ENCODE measurements at places on chromosomes 7 and 10. TPM values are rescaled to one million over a fixed set of nuclear protein-coding genes. Genes with fewer than 3 reads are reported as not detected.

DNA sequence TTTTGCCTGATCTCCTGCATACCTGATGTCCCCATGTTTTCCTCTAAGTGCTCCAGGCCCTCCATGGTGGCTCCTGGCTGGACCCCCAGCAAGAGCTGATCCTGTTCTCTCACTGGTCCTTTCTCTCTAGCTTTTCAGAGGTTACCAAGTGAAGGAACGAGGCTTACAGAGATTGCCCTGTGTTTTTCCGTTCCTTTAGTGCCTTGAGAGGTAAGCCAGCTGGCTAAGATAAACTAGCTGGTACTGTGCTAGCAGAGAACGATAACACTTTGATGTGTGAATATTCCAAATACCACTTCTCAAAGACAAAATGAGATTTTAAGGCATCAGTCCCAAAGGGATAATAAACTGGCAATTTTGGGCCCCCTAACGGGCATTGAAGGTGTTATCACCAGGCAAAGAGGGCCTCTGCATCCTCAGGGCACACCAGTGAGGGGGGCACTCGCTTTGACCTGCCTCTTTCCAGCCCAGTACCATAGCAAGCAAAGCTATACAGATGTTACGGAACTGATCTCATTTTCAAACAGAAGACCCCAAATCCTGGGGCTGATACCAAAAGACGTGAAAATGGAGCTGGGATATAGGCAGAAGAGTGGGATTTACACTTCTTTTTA is 8.4 kb upstream of the CCNY start:
- H3K4me1 ChIP-seq: peaks cover 16% of the 10 kb centered on the region
- peaks cover 4% of the 10 kb centered on the region for H3K36me3 ChIP-seq
- no peaks in the 10 kb centered on the region for H3K27me3 ChIP-seq
- DNase-seq: no peak
- H3K27ac ChIP-seq: no peak overlapping the region

DNA sequence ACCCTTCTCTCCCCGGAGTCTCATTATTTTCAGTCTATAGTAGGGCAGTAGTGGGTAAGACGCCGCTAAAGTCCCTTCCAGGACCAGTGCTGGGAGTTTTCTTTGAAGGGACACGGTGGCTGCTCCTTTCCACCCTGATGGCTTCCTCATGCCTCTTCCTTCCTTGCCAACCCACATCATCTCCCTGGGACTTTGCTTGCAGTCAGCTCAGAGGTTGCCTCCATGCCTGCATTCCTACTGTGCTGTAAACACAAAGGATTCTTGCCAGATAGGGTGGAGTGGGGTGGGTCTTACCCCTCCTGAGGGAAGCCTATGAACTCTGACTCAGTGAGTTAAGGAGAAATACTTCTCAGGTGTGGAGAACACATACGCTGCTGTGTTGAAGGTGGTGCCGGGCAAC is 59.9 kb upstream of the IGFBP3 start:
- no peak overlapping the region for H3K27ac ChIP-seq
- no peaks in the 10 kb centered on the region for H3K27me3 ChIP-seq
- no peak overlapping the region for H3K4me3 ChIP-seq

DNA sequence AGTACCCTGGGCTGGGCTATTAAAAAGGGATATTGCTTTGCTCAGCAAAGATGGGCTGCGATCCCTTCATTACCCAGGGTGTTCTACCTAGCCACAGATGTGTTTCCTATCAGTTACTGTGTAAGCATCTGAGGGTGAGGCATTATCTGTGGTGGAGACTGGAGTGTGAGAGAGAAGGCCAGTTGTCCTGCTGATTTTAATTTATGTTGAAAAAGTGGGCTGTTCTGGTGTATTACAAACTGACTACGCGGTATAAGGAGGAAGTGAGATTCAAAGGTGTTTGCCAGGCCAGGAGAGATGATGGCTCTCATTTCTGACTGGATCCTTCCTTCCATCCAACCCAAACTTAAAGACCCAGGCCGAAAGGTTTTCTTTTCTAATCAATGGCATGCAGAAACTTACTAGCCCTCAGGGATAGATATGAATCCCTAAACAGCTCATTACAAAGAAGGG is 7.6 kb downstream of the TCF7L2 start:
- no peak for DNase-seq
- H3K27me3 ChIP-seq: no peaks in the 10 kb centered on the region
- H3K4me1 ChIP-seq: peaks cover 80% of the 10 kb centered on the region
- peak overlapping the region; percentile 96 for H3K27ac ChIP-seq
- H3K4me3 ChIP-seq: peak overlapping the region; percentile 95

DNA sequence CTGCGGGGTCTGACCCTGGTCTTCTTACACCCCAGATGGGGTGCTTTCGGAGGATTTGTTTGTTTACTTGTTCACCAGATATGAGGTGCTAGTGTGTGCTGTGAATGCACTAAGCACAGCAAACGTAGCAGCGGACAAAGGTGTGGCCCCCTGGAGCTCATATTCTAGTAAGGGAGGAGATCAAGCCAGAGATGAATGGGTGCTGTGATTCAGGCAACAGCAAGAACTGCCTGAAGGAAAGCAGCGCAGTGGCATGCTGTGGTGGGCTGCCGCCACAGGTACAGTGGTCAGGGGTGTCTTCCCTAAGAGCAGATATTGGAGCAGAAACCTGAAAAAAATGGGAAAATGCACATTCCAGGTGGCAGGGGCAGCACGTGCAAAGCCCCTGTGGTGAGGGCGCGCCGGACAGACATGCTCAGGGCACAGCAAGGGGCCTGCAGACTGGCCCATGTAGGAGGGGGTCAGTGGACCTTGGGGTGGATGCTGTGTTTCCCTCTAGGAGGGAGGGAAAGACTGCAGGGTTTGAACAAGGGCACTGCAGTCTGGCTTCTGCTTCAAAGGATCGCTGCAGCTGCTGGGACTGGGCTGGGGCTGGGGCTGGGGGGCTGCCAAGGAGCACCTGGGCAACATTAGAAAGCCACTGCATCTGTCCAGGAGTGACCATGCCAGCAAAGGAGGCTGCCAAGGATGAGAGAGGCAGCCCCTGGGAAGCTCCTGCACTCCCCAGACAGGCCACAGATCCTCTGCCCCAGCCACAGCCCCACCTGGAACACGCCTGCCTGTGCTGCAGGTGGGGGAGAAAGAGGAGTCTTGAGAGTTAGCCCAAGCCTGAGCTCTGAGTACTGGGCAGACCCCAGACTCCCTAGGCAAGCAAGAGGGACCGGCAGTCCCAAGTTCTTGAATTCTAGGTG is 927 bp upstream of the DEPP1 start:
- H3K36me3 ChIP-seq: peaks cover 3% of the 10 kb centered on the region
- H3K27ac ChIP-seq: peak overlapping the region; percentile 97
- H3K4me1 ChIP-seq: peaks cover 70% of the 10 kb centered on the region
- H3K27me3 ChIP-seq: no peaks in the 10 kb centered on the region

DNA sequence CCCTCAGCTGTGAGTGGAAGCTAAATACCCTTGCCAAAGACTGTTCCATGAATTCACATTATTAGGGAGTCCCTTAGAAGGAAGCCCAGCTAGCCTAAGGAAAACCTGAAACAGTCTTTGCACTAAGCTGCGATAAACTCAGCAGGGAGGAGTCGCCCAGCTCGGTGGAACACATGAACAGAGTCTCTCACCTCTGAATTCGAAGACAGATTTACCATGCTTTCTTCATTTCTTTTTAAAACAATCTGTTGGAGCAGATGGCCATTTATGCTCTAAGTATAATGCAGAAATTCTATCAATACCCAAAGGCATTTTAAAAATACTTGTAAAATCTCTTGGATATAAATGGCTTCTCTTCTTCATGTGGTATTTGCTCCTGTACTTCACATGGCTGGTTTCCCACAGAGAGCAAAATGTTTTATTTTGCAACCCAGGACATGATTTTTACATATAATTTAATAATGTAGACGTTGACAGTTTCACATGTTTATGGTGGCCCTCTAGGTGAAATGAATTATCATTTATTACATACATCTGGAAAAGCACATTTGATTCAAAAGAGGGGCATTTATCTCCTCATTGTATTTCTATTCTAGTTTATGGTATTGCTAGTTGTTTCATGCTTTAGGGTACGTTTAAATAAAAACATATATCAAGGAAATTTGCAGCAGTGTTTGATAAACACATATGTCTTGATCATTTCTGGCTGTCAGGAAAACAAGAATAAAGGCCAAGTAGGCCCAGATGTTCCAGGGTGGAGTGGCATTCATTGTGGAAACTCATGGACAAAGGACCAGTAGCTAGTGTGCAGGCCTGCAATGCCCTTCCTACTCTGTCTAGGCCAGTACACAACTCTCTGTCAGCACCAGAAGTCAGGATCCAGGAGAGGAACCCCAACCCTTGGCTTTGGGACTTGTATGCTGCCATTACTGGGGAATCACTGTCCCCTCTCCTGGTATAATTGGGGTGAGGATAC is 52.2 kb downstream of the LRGUK start:
- H3K27me3 ChIP-seq: peaks cover 1% of the 10 kb centered on the region
- H3K4me1 ChIP-seq: peaks cover 9% of the 10 kb centered on the region
- no peak overlapping the region for H3K4me3 ChIP-seq
- no peaks in the 10 kb centered on the region for H3K36me3 ChIP-seq
- H3K27ac ChIP-seq: no peak overlapping the region
- DNase-seq: no peak

- peaks cover 38% of the 10 kb centered on the region for H3K4me1 ChIP-seq
- H3K36me3 ChIP-seq: no peaks in the 10 kb centered on the region
- no peak for DNase-seq
- H3K27me3 ChIP-seq: peaks cover 25% of the 10 kb centered on the region
- H3K4me3 ChIP-seq: no peak overlapping the region
Observed at GRCh38 chr7:93838966-93839365, 51.6 kb downstream of the TFPI2 start.

DNA sequence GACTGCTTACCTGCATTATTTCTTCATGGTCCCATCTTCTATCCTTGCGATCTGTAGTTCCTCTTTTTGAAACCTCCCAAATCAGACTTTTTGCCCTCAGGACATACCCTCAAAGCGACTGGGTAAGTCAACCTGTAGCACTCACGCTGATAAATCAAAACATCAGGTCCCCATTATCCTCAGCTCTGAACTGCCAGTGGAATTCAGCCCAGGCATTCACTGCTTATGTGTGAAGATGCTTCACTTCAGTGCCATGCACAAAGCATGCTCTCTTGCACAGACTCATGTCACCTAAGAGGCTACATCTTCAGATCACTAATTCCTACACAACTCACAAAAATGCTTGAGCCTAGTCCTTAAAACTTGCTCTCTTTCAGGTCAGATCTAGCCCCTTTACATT is 283.6 kb upstream of the KLF6 start:
- H3K27ac ChIP-seq: no peak overlapping the region
- no peak overlapping the region for H3K4me3 ChIP-seq
- no peaks in the 10 kb centered on the region for H3K36me3 ChIP-seq
- DNase-seq: no peak

C10orf53 gene
- total RNA-seq: not detected

- H3K4me3 ChIP-seq: peak overlapping the region; percentile 78
- no peak for DNase-seq
- no peaks in the 10 kb centered on the region for H3K27me3 ChIP-seq
Observed at GRCh38 chr7:131103997-131104396, 223.7 kb upstream of the MKLN1 start.

- peaks cover 7% of the 10 kb centered on the region for H3K36me3 ChIP-seq
- peak overlapping the region; percentile 92 for H3K27ac ChIP-seq
- peaks cover 40% of the 10 kb centered on the region for H3K4me1 ChIP-seq
- no peaks in the 10 kb centered on the region for H3K27me3 ChIP-seq
- peak overlapping the region; percentile 92 for H3K4me3 ChIP-seq
Observed at GRCh38 chr7:77799078-77799964, 748 bp downstream of the PHTF2 start.

GRCh38 chr7:47914717-47915615 is 33.3 kb downstream of the PKD1L1 start:
- DNase-seq: peak; percentile 21
- peaks cover 8% of the 10 kb centered on the region for H3K4me1 ChIP-seq
- no peaks in the 10 kb centered on the region for H3K36me3 ChIP-seq
- peaks cover 14% of the 10 kb centered on the region for H3K27me3 ChIP-seq
- no peak overlapping the region for H3K4me3 ChIP-seq
- H3K27ac ChIP-seq: no peak overlapping the region

DNA sequence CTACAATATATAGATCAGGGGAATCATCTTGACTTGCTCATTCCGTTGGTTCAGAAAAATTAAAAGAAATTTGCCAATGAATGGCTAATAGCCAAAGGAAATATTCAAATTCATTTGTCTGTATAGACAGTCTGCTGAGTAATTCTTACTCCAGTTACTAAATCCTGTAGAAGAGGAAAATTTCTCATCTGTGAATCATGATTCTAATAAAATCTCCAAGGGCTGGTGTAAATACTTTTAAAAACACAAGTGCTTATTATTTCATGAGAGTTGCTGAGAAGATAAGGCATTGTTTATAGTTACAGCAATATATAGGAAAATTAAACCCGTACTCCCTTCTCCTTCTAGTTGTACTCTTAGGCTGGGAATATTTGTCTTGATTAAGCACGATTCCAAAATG is 53.0 kb downstream of the WNT2 start:
- no peak overlapping the region for H3K4me3 ChIP-seq
- H3K27ac ChIP-seq: peak overlapping the region; percentile 69
- H3K36me3 ChIP-seq: peaks cover 2% of the 10 kb centered on the region
- H3K4me1 ChIP-seq: peaks cover 46% of the 10 kb centered on the region
- DNase-seq: no peak

DNA sequence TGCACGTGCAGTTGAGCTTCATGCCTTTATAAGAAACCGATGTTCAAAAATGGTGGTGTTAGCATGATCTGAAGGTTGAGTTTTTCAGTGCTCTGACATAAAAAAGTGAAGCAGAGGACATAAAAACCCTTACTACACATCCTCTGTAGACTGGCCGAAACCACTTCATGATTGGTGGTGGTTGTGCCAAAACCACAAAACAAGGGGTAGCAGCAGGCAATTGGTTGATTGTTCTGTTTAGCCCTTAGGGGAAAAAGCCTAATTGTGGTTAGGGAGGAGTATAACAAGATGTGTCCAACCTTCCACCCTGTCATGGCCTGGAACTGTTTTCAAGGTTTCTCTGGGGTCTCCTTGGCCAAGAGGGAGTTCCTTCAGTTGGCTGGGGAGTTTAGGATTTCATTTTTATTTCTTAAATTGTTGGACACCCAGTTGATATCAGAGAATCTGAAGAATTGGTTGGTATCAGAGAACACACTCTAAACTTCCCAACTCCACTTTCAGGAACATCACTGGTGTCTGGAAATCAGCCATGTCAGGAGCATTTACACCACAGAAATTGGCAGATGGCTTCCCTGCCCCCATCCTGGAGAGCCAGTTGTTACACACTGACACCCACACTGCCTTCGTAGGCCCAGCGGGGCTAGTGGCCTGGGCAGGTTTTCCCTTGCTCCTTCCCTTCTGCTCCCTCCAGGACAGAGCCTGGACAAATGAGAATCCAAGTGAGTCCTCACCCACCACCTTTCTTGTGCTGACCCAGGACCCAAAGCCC is 18.8 kb downstream of the MRPS24 start:
- no peaks in the 10 kb centered on the region for H3K4me1 ChIP-seq
- no peak overlapping the region for H3K4me3 ChIP-seq
- H3K27ac ChIP-seq: no peak overlapping the region
- DNase-seq: no peak

GRCh38 chr10:17684537-17684936 is 40.6 kb downstream of the STAM start:
- peaks cover 22% of the 10 kb centered on the region for H3K36me3 ChIP-seq
- no peak overlapping the region for H3K4me3 ChIP-seq

Data from osteocyte (in vitro differentiated cells).